Osteocyte (in vitro differentiated cells): ENCODE measurements at places on chromosomes 7 and 10. TPM values are rescaled to one million over a fixed set of nuclear protein-coding genes. Genes with fewer than 3 reads are reported as not detected.

The NPVF gene
- total RNA-seq: not detected in 2 replicates

The RASA4B gene
- total RNA-seq: 7.4 and 11.7 TPM in 2 replicates

The SLC16A12 gene
- total RNA-seq: 7.9 and 8.4 TPM in 2 replicates

The MICALL2 gene
- total RNA-seq: 55.9 and 63.1 TPM in 2 replicates

The SPDYE1 gene
- not detected in 2 replicates for total RNA-seq

The GPR37 gene
- 43.7 and 45.2 TPM in 2 replicates for total RNA-seq

The CCL24 gene
- not detected in 2 replicates for total RNA-seq

The SORBS1 gene
- 1.7 TPM in 2 replicates for total RNA-seq

The ELFN1 gene
- total RNA-seq: 0.62 and 0.73 TPM in 2 replicates

The CAMK1D gene
- total RNA-seq: 13.7 and 15.8 TPM in 2 replicates

The IDI2 gene
- total RNA-seq: not detected in 2 replicates

The HOXA4 gene
- not detected in 2 replicates for total RNA-seq

The RBP4 gene
- total RNA-seq: 0.56 and 0.63 TPM in 2 replicates

The TRIM73 gene
- total RNA-seq: 3.2 and 7.4 TPM in 2 replicates

The C7orf57 gene
- total RNA-seq: not detected in 2 replicates

The OPN1SW gene
- total RNA-seq: not detected in 2 replicates

The RET gene
- 0.43 and 1.1 TPM in 2 replicates for total RNA-seq

The ABCC2 gene
- total RNA-seq: 0.24 and 0.39 TPM in 2 replicates

The UCMA gene
- total RNA-seq: not detected in 2 replicates

The CCDC172 gene
- not detected in 2 replicates for total RNA-seq

The SHH gene
- 0.08 and 0.11 TPM in 2 replicates for total RNA-seq

The ADCYAP1R1 gene
- not detected in 2 replicates for total RNA-seq

The CLRN3 gene
- not detected in 2 replicates for total RNA-seq

The CPVL gene
- 2.0 and 2.4 TPM in 2 replicates for total RNA-seq
